ENCODE measurements at places on chromosomes 4 and X.

DNA sequence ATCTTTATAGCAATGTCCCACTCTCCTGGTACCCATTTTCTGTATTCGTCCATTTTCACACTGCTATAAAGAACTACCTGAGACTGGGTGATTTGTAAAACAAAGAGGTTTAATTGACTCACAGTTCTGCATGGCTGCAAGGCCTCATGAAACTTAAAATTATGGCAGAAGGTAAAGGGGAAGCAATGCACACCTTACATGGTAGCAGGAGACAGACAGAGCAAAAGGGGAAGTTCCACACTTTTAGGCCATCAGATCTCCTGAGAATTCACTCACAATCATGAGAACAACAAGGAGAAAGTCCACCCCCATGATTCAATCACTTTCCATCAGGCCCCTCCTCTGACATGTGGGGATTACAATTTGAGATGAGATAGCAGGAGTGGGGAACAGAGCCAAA, 49.7 kb downstream of the TMLHE start:
- no peak for DNase-seq

GRCh38 chrX:41722816-41723618, 964 bp upstream of the GPR82 start:
- no peak for DNase-seq

DNA sequence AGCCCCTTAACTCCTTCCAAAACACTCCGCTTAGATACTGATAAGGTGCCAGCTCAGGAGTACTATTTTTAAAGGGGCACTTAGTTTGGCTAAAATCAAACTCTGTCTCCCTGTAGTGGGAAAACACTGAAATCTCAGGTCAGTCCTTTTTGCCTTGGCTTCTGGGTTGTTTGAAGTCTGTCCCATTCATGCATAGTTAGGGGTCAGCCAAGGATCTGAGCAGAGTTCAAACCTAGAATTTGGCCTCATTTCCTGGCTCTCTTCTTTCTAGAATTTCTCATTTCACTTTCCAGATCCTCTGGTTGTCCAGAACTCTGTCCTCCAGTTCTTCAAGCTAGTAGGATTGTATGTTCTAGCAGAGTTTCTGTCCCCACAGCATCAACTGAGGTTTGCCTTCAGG, 31.5 kb downstream of the NAT8L start:
- DNase-seq: no peak

- no peak for DNase-seq
Measured at GRCh38 chr4:34721835-34722234, 1522.5 kb downstream of the ARAP2 start.

DNA sequence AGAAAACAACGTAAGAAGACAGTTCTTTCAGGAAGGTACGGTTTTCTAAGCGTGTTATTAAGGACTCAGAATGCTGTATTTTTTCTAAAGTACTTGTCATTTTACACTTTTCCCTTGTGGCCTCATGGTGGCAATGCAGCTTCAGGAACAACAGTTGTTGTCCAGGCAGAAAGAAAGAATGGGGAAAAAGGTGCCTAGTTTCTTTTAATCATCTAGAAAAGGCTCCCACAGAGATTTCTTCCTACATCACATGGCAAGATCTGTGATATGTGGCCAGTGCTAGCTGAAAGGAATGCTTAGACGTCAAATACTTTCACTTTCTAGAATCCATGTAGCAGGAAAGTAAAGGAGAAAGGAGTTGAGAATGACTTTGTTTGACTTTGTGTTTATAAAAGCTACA, 49.0 kb upstream of the TRAM1L1 start:
- DNase-seq: no peak

DNA sequence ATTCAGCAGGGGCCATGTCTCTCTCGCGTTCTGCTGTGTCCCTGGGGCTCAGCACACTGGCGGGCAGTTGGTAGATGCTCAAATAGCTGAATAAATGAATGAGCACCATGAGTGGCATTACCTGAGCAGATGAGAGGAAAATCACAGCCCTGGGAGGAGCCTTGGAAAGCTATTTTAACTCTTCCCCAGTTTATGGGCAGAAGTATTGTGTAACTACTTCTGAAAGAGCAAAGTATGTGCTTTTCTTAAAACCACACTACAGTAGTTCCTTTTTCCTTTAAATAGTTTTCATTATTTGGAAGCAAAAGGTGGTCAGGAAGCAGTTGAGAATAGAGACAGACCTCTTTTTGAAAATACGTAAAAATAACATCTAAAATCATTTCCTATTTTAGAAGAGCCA, 3.0 kb upstream of the PLAC1 start:
- no peak for DNase-seq

GRCh38 chr4:119795986-119796578, 167.5 kb upstream of the PDE5A start:
- DNase-seq: no peak

- no peak for DNase-seq
Measured at GRCh38 chr4:105859233-105859632, 36.0 kb upstream of the NPNT start.

DNA sequence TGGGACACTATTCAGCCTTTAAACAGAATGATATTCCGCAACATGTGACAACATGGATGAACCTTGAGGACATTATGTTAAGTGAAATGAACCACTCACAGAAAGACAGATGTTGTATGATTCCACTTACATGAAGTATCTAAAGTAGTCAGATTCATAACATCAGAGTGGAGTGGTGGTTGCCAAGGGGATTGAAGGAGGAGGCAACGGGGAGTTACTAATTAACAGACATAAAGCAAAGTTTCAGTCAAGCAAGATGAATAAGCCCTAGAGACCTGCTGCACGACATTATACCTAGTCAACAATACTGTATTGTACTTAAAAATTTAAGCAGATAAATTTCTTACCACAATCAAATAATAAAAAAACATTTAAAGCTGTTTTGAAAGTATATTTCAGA, 105.0 kb upstream of the NR0B1 start:
- DNase-seq: no peak

- no peak for DNase-seq
Measured at GRCh38 chr4:142940425-142941330, 94.6 kb upstream of the INPP4B start.

GRCh38 chr4:119233750-119234149, 21.2 kb downstream of the USP53 start:
- no peak for DNase-seq

DNA sequence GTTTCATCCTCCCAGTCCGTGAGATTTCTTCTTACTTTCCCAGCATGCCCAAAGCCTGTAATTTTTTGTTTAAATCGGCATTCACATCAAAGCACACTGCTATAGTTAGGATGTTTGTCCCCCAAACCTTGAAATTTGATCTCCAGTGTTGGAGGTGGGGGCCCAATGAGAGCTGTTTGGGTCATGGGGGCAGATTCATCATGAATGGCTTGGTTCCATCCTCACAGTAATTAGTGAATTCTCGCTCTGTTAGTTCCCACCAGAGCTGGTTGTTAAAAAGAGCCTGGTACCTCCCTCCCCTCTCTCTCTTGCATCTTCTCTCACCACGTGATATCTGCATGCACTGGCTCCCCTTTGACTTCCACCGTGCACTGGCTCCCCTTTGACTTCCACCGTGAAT, 40.5 kb upstream of the PGRMC2 start:
- DNase-seq: no peak

DNA sequence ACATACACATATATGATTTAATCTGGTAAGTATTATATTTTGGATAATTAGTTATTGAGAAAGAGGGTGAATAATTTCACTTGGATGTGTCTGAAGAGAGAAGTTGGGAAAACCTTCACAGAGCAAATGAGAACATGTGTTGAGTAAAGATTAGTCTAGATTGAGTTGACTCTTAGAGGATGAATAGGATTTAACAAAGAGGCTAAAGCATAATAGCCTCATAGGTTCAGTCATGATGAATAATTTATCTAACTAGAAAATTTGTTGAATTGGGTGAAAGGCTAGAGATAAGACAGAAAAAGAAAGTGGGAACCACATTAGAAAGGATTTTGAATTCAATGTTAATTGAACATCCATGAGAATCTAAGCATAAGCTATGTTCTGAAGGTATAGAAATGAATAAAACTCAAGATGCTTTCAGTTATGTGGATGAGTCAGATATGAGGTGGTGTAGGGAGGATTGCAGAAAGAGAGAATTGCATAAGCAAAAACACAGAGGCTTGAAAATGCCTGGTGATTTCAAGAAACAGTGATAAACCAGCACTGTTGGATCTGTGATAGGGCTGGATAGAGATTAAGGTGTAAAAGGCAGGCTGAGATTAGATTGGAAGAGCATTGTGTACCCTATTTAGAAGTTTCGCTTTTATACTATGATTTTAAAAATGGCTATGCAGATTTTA, 207.6 kb upstream of the NR3C2 start:
- no peak for DNase-seq

DNA sequence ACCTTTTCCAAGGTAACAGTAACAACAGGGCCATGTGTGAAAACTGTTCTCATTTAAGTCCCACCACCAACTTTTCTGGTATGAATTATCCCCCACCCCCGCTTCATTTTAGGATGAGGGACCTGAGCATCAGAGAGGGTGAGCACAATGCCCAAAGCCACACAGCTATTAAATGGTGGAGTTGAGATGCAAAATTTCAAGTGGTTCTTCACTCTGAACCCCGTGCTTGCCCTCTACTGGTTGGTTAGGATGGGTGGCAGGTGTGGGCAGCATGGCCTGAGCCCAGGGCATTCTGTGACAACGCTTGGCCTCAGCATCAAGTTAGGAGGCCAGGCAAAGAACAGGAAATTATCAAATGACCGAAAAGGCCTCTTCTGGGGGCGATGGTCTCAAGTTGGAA, 33.5 kb downstream of the MED28 start:
- DNase-seq: no peak

- no peak for DNase-seq
Measured at GRCh38 chr4:185637163-185637875, 102.0 kb upstream of the PDLIM3 start.

DNA sequence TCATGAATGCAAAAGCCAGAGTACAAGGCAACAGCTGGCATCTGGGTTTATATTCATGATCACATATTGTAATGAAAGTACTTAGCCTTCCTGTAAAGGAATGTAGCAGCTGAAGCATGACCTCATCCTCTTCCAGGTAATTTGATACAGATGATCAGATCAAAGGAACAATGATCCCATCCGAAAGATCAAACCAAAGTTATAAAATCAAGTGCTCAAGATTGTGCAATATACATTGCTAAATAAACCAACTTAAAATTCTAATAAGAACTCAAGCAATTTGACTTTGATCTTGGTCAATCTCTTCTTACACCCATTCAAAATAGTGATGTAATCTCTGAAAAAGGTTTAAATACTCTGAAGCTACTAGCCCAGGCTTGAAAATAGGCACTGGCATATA, 113.1 kb upstream of the INPP4B start:
- no peak for DNase-seq

DNA sequence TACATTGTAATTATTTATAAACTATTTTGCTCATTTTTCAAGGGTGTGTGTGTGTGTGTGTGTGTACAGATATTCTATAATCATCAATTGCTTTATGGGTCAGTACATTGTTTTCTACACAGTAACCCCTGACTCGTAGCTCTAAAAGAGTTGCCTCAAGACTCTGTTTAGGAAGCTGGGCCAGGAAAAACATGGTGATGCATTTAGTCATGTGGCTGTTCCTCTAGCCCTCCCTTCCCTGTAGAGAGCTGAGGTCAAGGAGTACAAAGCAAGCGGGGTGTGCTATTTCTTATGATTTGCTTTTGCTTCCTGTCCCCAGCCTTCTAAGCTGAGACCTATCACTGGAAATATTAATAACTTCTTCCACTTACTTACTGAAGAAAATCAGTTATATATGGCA, 34.8 kb upstream of the SPANXD start:
- no peak for DNase-seq

GRCh38 chrX:45851434-45851991, 650.8 kb upstream of the DIPK2B start:
- DNase-seq: peak; percentile 34

DNA sequence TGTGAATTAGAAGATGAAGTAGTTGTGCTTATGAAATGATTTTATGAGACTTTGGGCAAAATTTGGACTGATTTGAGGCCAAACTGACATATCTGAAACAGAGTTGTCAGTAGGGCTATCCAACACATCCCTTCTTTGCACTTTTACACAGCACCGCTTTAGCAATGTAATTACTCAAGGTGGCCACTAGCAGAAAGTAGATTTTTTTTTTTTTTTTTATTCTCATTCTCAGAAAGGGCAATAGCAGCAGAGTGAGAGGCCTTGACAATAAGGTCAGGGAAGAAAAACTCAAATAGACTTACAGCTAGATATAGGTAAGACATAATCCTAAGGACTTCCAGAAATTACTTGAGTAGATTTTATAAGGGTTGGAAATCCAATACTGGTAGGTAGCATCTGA, 414.3 kb downstream of the NAP1L3 start:
- DNase-seq: no peak

GRCh38 chr4:26197018-26197779, 123.6 kb upstream of the RBPJ start:
- DNase-seq: peak; percentile 70

DNA sequence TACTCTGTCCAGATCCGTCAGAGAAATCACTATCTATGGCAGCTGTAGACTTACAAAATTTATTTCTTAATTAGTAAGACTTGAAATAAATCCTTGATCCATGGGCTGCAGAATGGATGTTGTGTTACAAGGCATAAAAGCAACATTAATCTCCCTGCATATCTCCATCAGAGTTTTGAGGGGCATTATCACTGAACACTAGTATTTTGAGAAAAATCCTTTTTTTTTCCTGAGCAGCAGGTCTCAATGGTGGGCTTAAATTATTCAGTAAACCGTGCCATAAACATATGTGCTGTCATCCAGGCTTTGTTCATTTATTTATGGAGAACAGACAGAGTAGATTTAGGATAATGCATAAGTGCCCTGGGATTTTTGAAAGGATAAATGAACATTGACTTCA, 457.9 kb upstream of the CTSO start:
- DNase-seq: no peak

DNA sequence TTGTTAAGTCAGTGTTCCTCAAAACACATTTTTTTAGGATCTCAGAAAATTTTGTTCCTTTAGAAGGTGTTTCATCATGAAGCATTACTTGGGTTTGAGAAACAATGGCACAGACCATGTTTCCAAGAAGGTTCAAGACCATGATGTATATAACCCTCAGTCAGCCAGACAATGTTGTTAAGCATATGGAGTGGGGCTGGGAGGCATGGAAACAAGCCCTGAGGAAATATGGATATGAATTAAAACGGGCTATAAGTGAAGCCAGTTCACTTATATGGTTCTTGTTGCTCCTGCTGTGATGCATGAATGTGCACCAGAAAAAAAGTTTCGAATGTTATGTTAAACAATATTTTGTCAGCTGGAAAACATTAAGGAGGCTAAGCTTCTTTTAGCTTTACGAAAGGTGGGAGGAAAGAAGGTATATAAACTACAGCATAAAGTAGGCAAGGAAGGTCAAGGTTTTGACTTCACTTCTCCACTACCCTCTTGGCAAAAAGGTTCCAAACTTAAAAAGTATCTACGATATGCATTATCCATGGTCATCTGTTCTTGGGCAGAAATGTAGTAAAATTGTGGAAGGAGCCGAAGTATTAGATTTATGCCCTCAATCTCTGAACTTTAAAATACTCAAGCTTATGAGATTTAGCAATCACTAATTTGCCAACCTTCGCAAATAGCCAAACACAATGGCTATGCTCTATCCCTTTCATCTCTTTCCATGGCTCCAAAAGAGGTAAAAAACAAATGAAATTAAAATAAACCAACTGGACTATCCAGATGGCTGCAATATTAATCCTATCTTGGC, 277.3 kb downstream of the CHIC1 start:
- no peak for DNase-seq
